AG10803 (cell line): ENCODE measurements at places on chromosomes 5 and 9.

- no peak for DNase-seq
Measured at GRCh38 chr5:72488756-72489155, 18.5 kb downstream of the ZNF366 start.

DNA sequence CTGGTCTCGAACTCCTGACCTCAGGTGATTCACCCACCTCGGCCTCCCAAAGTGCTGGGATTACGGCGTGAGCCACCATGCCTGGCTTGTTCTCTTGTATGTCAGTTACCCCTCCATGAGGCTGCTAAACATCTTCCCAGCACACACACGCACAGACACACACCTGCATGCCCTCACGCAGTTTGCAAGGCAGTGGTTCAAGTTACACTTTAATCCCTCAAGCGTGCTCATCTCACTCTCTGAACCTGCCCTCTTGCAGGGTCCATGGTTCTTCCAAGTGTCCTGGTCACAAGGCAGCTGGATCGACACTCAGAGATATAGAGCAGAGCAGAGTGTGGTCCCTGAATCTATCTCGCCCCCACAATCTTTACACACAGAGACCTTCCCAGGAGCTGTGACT is 34.1 kb upstream of the RUFY1 start:
- DNase-seq, result no peak

DNA sequence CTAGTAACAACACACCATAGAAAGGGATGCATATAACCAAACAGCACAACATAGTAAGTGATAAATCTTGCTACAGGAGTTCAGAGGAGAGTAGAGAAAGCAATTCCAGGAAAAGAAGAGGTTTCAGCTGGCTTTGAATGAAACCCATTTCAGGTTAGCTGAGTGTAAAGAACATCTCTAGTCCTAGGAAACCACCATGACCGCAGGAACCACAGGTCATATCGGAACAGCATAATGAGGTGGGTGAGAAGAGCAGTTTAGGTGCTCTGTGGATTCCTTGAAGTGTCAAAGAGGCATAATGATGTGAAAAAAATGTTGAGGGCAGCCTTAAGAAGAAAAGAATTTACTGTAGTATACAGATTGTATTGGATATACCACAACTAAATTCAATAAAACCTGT is 507.5 kb downstream of the MTRR start:
- no peak for DNase-seq

- peak; percentile 84 for DNase-seq
Measured at GRCh38 chr9:129989740-129990139, 53.2 kb downstream of the FNBP1 start.

- DNase-seq, result no peak
Measured at GRCh38 chr9:69093471-69094103, 58.0 kb downstream of the FXN start.

- no peak for DNase-seq
Measured at GRCh38 chr5:132763181-132764036, 13.6 kb downstream of the SEPTIN8 start.

GRCh38 chr5:139306628-139307379 is 13.3 kb downstream of the MATR3 start:
- no peak for DNase-seq

- DNase-seq, result peak; percentile 45
Measured at GRCh38 chr9:123353984-123354591, 1.9 kb upstream of the CRB2 start.

GRCh38 chr9:96040591-96041461 is 165.3 kb downstream of the ERCC6L2 start:
- DNase-seq, result no peak
